ENCODE measurements at places on chromosomes 1 and 21.

DNA sequence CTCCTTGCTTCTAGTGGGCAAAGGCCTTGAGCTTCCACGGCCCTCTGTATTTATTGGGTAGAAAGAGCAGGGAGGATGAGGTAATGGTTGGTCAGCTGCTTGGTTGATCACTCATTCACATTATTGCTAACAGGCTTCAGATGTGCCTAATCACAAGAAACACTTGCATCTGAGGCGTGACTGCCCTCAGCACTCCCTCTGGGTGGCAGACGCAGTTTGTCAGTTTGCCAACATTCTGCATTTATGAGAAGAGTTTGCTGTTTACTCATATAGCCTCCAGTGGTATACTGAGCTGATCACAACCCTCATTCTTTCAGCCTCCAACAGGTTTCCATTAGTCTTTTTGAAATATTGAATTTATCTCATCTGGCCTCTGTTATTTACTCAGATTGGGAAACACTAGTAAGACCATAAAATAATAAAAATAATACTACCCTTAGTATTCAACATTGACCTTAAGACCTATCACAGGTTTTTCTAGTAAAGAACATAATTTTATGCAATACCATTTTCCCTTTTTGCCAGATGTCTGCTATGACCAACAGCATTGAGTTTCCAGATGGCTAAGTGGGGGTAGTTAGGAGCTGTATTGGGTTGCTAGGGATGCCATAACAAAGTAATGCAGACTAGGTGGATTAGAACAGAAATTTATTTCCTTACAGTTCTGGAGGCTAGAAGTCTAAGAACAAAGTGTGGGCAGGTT is 53.3 kb downstream of the PTGFR start:
- DNase-seq: no peak

GRCh38 chr21:35197992-35198431 is 148.9 kb upstream of the RUNX1 start:
- DNase-seq: no peak

DNA sequence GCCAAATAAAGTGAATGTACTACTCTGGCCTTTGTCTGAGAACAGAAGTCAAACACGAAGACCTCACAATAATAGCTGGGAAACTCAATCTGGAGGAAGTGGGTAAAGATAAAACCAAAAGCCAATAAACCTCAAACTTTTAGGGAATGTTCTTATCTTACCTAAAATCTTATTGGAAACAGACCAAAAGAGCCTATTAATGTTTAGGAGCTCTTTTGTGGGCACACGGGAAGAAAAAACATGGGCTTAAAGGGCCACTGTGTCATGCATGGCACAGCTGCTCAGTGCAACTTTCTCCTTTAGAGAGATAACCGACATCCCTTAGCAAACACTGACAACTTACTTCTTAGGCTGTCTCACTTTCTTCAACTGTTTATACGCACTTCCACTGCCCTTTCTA is 16.1 kb downstream of the EIF2B3 start:
- no peak for DNase-seq

- DNase-seq: no peak
Measured at GRCh38 chr1:22115286-22115685, 27.6 kb downstream of the WNT4 start.

DNA sequence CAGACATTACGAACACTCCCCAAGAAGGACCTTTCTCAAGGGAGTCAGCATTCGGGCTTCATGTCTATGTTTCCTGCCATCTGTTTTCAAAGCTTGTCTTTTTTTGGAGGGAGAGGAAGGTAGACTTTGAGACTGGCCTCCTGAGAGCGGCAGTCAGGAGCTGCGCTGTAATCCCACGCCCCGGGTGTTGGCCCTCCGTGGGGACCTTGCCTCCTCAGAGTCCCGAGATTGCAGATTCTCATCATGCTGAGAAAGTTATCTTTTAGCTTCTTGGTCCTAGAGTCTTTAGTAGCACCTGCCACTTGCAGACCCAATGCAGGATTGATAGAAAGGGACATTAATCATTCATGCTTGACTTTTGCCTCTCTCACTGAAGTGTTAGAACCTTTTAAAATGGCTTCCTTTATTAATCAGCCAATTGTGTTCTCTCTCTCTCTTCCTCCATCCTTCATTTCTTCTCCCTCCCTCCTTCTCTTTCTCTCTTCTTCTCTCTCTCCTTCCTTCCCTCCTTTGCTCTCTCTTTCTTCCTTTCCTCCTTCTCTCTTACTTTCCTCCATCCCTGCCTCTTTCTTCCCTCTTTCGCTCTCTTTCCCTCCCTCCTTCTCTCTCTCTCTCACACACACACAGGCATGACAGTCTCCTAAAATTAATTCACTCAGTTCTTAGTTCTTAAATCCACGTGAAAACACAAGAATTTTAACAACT is 25.2 kb upstream of the GNPAT start:
- DNase-seq: no peak

DNA sequence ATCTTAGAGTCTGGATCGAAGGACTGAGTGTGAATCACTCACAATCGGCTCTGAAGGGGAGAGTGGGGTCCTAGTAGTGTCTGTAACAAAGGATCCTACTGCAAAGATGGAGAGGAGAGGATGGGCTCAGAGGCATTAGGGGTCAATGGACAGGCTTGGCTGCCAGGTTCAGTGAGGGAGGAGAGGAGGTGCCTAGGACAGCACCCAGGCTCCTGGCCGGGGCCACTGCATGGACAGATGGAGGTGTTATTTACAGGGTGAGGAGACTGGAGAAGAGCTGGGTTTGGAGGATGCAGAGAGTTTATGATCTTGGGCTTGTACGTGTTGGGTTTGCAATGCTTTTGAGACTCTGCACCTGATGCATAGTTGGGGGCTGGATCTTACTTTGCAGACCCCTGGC is 658.9 kb downstream of the PTPRU start:
- DNase-seq: no peak

GRCh38 chr21:41142051-41142795 is 25.7 kb upstream of the BACE2 start:
- DNase-seq: no peak

Measured in stimulated activated CD8-positive, alpha-beta memory T cell treated with anti-CD3 and anti-CD28 coated beads, Interleukin-7, amount 100 ng/mL, for 1 hour (primary cell).